Smooth muscle cell of the umbilical artery (primary cell): ENCODE measurements at places on chromosomes 1 and 21. TPM values are rescaled to one million over a fixed set of nuclear protein-coding genes. Genes with fewer than 3 reads are reported as not detected.

CNIH3 gene
- 14.3 and 47.7 TPM in 2 replicates for total RNA-seq

TMPRSS2 gene
- total RNA-seq = not detected in 2 replicates

RGS8 gene
- not detected in 2 replicates for total RNA-seq

TBX15 gene
- 0.05 TPM in 1 of 2 replicates, not detected in the other for total RNA-seq

CYP4B1 gene
- not detected in 2 replicates for total RNA-seq

ACOT11 gene
- 1.5 and 2.4 TPM in 2 replicates for total RNA-seq

CHI3L2 gene
- total RNA-seq = 0.51 and 0.89 TPM in 2 replicates

LPGAT1 gene
- 48.6 and 81.4 TPM in 2 replicates for total RNA-seq

CCDC27 gene
- total RNA-seq = not detected in 2 replicates

SPRR2B gene
- not detected in 2 replicates for total RNA-seq

JAM2 gene
- total RNA-seq = 1.5 and 1.9 TPM in 2 replicates

RPS6KA1 gene
- total RNA-seq = 3.3 and 4.6 TPM in 2 replicates

UBXN10 gene
- total RNA-seq = not detected in 2 replicates

FMN2 gene
- total RNA-seq = 2.4 and 5.9 TPM in 2 replicates

S100A10 gene
- total RNA-seq = 37.4 and 94.7 TPM in 2 replicates

TRNP1 gene
- total RNA-seq = 14.8 and 17.0 TPM in 2 replicates

GJA5 gene
- 0.42 and 0.59 TPM in 2 replicates for total RNA-seq

HJV gene
- total RNA-seq = not detected in 2 replicates

CD5L gene
- not detected in 2 replicates for total RNA-seq

S100A14 gene
- not detected in 2 replicates for total RNA-seq

ERG gene
- total RNA-seq = 0.59 and 0.92 TPM in 2 replicates

TENT5C gene
- total RNA-seq = 3.4 and 3.6 TPM in 2 replicates

TNFRSF18 gene
- not detected in 2 replicates for total RNA-seq

LINGO4 gene
- not detected in 2 replicates for total RNA-seq

RHOU gene
- total RNA-seq = 2.8 and 11.0 TPM in 2 replicates

IL20 gene
- not detected in 2 replicates for total RNA-seq
